DND-41 (cell line): ENCODE measurements at places on chromosomes 4 and X.
A peak's percentile ranks its signal among the peaks of the same experiment; 100 is the strongest.

- DNase-seq, result no peak
Measured at GRCh38 chr4:88078579-88078978, 71.1 kb downstream of the PKD2 start.

DNA sequence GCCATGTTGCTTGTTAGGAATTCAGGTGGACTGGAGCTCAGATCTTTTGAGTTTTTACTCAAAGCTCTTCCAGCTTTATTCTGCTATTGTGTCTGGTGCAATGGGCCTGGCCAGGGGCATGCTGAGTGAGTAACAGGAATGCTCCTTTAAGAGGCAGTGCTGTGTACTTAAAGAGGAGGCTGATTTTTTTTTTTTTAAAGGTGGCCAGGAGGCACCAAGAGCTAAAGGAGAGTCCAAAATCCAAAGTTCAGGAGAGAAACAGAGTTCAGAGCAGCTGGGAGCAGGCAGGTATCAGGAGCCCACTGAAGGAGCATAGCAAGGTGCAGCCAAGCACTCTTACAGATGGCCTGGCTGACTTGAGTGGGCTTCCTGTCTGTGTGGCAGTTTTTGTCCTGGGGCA is 178.7 kb downstream of the FMR1NB start:
- no peak for DNase-seq

DNA sequence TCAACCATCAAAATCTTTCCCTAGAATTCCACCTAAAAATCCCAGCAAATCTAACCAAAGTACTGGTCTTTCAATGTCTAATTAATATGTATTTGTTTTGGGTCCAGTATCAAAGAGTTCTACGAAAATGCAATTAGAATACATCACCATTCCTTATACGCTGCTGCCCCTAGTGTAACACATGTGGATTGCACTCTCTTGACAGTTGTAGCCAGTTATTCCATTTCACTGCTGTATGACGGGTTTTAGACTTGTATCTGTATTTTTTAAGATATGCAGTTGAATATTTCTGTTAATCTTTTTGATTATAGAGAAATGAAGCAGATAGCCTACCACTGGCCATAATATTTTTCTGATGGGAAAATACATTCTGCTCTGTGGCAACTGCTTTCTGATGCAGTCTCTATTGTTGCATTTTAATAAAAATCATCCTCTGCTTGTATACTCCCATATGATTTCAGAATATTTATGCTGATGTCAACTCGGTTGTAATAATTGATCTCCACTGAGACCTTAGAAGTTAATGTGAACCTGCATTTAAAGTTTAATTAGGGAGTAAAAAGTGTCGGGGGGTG is 17.1 kb upstream of the PAGE2B start:
- DNase-seq, result peak; percentile 36

GRCh38 chrX:118595501-118596042 is 100.0 kb downstream of the DOCK11 start:
- no peak for DNase-seq

- no peak for DNase-seq
Measured at GRCh38 chr4:147318586-147318985, 162.3 kb upstream of the EDNRA start.

GRCh38 chr4:111360906-111361305 is 738.0 kb upstream of the PITX2 start:
- DNase-seq, result no peak

DNA sequence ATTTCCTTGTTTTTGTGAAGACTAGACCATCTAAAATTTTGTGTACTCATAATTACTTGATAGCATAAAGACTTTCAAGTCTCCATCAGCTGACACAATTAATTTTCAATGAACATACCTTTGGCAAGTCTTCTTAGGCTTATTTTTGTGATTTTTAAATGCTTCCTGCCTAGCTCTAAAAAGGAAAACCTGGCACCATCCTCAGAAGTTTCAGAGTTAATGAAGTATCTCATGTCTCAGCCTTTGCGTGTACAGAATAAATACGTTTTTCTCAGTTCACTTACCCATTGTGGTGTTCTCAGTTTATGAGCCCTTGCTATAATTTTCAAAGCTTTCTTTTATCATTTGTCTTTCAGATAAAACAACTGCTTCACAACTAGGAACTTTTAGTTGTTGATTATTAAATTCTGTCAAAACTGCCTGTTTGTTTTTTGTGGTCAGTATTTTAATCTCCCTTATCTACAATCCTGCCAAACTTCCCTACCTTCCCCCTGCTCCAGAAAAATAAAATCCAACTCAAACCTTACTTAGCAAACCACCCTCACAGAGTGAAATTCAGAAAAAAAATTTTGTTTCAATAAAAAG is 21.6 kb downstream of the ADD1 start:
- DNase-seq, result no peak

DNA sequence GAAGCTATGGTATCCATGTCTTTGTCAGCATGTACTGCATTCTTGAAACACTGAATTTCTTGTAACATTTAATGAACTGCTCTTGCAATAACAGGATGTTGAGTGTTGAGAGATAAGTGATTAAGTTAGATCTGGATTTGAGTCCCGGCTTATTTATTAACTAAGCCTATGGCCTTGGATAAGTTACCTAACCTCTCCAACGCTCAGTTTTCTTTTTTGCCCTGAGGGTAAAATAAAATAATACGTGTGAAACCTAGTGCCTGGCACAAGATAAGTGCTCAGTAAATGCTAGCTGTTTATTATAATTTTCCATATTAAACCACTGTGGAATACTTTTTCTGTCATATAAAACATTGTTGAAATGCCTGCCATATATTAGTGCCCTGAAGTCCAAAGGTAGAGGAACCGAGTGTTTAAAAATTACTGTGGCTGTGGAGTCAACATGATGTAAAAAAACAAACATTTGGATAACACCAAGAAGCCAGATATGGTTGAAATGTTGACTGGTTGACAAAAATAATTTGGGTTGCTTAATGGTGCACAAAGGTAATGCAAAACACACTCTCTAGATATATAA is 58.6 kb upstream of the ALB start:
- DNase-seq, result no peak

DNA sequence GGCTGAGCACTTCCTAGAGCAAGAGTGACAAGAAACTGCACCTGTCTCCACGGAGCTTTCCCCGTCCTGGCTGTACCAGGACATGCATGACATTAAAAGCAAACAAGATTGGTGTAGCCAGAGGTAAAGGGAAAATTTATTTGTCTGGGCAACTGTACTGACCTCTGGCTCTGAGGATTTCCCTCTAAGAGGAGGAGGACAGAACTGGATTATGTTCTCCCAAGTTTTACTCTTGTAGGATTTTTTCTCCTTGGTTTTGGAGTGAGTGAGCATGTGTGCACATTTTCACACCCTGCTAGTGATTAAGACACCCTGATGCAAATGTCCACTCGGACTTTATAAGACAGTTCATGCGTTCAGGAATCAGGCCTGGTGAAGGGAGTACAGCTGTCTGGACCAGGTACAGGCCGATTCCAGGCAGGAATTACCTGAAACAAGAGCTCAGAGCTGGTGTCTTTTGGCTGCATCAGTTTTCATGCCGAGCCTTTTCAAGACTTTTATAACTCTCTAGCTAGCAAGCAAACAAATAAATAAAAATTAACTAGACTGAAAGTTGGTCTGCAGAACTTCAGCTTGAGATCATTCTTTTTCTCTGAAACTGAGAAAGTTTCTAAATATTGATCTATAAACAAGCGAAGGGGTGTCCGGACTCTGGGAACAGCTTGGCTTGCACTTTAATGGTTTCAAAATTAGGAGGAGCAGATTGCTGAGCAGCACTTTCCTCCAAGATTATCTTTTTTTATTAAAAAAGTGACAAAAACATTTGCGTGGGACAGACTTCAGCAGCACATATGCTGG is 51.3 kb upstream of the SPRY1 start:
- DNase-seq, result no peak

DNA sequence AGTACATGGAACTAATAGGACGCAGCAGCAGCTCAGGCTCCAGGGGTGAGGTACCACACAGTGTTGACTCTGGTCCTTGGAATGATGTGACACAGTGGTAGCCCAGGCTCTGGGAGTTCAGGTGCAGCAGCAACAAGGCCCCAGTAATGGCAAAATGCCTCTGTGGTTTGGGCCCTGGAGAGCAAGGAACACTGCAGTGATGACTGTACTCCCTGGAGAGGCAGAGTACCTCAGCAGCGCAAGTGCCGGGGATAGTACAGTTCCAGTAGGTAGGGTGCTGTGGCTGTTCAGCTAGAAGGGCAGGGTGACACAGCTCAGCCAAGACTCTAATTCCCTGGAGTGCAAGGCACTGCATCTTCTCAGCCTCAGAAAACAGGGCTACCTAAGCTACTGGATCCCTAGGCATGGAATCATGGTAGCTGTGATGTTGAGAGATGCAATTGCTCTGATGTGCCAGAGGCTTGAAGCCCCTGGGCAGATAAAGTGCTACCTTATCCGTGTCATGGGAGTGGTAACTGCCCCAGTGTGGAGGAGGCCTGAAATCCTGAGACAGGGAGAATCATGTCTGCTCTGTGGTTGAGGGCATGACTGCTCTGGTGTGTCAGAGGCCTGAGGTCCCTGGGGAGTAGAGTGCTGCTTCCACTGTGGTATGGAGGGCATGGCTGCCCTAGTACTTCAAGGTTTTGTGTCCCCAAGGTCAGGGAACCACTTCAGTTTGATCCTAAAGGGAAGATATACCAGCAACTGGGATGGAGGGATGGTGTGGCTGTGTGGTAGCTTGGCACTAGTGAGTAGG is 55.2 kb downstream of the AREG start:
- no peak for DNase-seq

DNA sequence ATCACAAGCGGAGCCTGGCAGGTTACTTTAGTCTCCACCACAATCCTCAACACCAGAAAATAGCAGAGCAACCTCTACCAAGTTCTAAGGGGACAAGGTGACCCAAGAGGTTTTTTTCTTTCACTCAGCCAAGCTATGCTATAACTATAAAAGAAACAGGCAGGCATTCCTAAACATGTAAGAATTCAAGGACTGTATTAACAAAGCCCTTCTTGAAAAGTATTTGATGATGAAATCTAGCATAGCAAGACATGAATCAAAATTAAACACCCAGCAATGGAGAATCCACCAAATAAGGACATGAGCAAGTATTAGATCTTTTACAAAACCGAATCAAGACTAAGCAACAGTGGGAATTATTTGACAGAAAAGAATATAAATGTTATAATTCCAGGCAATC is 25.7 kb upstream of the C1QTNF7 start:
- DNase-seq, result no peak

GRCh38 chr4:120156120-120156718 is 89.6 kb upstream of the MAD2L1 start:
- DNase-seq, result peak; percentile 33
